ENCODE measurements at places on chromosomes 16 and 17.
A peak's percentile ranks its signal among the peaks of the same experiment; 100 is the strongest.

GRCh38 chr16:75099738-75100602 lies 16.6 kb downstream of the LDHD start:
- H3K36me3 ChIP-seq = peaks cover 4% of the 10 kb centered on the region
- no peaks in the 10 kb centered on the region for H3K27me3 ChIP-seq
- no peak overlapping the region for H3K4me3 ChIP-seq
- H3K27ac ChIP-seq = peak overlapping the region; percentile 68

GRCh38 chr17:49788478-49789242 lies at the start of gene KAT7:
TSS of gene KAT7 (plus strand) at chr17:49788681. CDS start at chr17:49788835, 154 bp downstream.
- H3K27me3 ChIP-seq = no peaks in the 10 kb centered on the region
- peak; percentile 99 for DNase-seq
- peaks cover 51% of the 10 kb centered on the region for H3K4me1 ChIP-seq
- peak within 1 kb of the TSS; percentile 95 for H3K27ac ChIP-seq

GRCh38 chr17:79341816-79342215 lies 267.2 kb downstream of the ENGASE start:
- peaks cover 27% of the 10 kb centered on the region for H3K27me3 ChIP-seq
- H3K36me3 ChIP-seq = no peaks in the 10 kb centered on the region
- no peak for DNase-seq

GRCh38 chr17:22435231-22435974 lies 743.1 kb downstream of the KCNJ18 start:
- no peaks in the 10 kb centered on the region for H3K4me1 ChIP-seq
- H3K36me3 ChIP-seq = no peaks in the 10 kb centered on the region
- H3K27ac ChIP-seq = no peak overlapping the region
- no peak overlapping the region for H3K4me3 ChIP-seq
- no peaks in the 10 kb centered on the region for H3K27me3 ChIP-seq

DNA sequence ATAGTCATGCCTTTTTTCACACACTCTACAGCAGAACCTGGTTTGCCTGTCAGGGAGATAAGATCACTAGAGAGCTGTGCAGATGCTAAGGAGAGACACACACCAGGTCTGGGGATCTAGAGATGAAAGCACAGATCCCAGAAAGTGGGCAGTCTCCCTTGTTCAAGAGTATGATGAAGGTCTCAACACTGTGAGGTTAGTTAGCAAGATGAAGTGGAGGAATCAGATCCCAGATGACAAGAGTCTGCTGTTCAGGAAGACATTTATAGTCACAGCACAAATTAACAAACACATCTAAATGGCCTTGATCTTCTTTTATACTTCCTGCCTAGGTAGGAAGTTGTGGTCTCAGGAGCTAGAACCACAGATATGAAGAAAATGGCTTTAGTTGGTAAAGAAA lies 23.4 kb upstream of the SKAP1 start:
- H3K4me1 ChIP-seq = peaks cover 58% of the 10 kb centered on the region
- peak overlapping the region; percentile 85 for H3K27ac ChIP-seq
- H3K36me3 ChIP-seq = no peaks in the 10 kb centered on the region
- DNase-seq = no peak

- H3K36me3 ChIP-seq = no peaks in the 10 kb centered on the region
- H3K27ac ChIP-seq = no peak overlapping the region
- H3K4me3 ChIP-seq = no peak overlapping the region
- no peaks in the 10 kb centered on the region for H3K4me1 ChIP-seq
Measured at GRCh38 chr16:80254970-80255369, 285.8 kb upstream of the DYNLRB2 start.

GRCh38 chr17:78937561-78937960 lies 12.4 kb upstream of the TIMP2 start:
- H3K27me3 ChIP-seq = no peaks in the 10 kb centered on the region
- H3K4me1 ChIP-seq = no peaks in the 10 kb centered on the region
- DNase-seq = no peak
- H3K27ac ChIP-seq = no peak overlapping the region
- H3K36me3 ChIP-seq = no peaks in the 10 kb centered on the region

- H3K27me3 ChIP-seq = no peaks in the 10 kb centered on the region
- DNase-seq = no peak
- H3K36me3 ChIP-seq = no peaks in the 10 kb centered on the region
- H3K4me1 ChIP-seq = no peaks in the 10 kb centered on the region
Measured at GRCh38 chr17:21094298-21094704, 32.5 kb upstream of the DHRS7B start.

DNA sequence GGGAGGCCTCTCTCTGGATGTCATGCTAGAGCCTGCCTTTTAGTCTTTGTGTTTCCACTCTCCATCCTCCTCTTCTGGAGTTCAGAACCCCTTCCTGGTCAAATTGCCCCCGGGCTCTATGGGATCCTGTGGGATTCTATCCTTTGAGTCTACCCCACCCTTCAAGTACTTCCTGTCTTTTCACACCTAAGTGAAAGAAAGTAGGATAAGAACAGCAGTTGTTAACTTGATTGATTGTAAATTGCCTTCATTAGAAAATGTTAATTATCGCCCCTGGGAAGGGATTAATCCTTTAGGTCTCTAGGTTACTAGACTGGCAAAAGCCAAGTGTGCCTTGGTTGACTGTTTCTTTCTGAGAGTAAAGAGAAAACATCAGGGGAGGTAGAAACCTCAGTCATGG lies 30.1 kb downstream of the PRKCB start:
- no peak overlapping the region for H3K4me3 ChIP-seq
- H3K27ac ChIP-seq = no peak overlapping the region
- DNase-seq = no peak
- H3K36me3 ChIP-seq = no peaks in the 10 kb centered on the region
- H3K27me3 ChIP-seq = no peaks in the 10 kb centered on the region

DNA sequence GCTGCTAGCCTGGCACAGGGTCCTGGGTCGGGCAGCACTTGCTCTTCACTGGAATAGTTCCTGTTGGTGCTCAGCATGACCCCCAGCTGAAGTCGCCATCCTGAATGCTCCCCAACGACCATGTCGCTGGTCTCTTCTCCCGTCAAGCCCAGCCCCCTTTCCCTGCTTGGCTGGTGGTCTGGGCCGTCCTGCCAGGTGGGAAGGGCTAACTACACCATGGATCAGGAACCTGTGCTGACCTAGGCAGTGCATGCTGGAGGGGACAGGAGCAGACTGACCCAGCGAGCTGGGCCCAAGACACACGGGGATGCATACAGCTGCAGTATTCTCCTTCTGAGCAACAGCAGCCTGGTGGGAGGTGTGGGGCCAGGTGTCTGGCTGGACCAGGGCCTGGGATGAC lies 9.2 kb upstream of the SREBF1 start:
- no peak overlapping the region for H3K27ac ChIP-seq
- H3K4me3 ChIP-seq = no peak overlapping the region
- DNase-seq = no peak
- H3K27me3 ChIP-seq = no peaks in the 10 kb centered on the region
- H3K4me1 ChIP-seq = peaks cover 44% of the 10 kb centered on the region
- no peaks in the 10 kb centered on the region for H3K36me3 ChIP-seq

GRCh38 chr17:49404906-49405305 lies 9.8 kb downstream of the PHB1 start:
- H3K36me3 ChIP-seq = peaks cover 61% of the 10 kb centered on the region
- H3K27me3 ChIP-seq = no peaks in the 10 kb centered on the region
- H3K4me3 ChIP-seq = no peak overlapping the region
- no peak overlapping the region for H3K27ac ChIP-seq
- peaks cover 13% of the 10 kb centered on the region for H3K4me1 ChIP-seq

DNA sequence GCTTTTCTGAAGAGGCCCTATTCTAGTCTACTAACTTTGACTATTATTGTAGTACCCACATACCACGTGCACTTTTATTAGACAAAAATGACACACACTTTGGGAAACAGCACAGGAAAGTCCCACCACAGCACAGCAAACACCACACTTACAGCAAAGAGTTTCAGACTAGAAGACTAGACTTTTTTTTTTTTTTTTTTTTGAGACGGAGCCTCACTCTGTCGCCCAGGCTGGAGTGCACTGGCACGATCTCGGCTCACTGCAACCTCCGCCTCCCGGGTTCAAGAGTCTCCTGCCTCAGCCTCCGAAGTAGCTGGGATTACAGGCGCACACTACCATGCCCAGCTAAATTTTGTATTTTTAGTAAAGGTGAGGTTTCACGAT lies 20.1 kb downstream of the YWHAE start:
- H3K4me3 ChIP-seq = peak overlapping the region; percentile 1
- H3K4me1 ChIP-seq = peaks cover 81% of the 10 kb centered on the region
- peaks cover 13% of the 10 kb centered on the region for H3K36me3 ChIP-seq
- DNase-seq = peak; percentile 72
- peak overlapping the region; percentile 80 for H3K27ac ChIP-seq

DNA sequence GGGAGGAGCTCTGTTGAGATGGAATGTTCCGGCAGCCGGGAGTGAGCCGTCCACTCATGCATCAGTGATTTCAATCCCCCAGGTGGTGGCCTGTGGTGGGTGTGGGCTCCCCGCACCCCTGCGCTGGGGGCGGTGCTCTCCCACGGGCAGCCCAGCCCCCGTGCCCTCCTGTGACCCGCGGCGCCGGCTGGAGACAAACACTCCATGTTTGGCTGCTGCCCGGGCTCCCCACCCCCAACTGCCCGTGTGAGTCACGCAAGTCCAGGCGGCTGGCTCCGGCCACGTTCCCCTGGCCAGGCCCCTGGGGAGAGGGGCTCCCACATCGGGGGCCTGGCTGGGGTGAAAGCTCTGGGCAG lies 29.4 kb downstream of the CACNA1H start:
- H3K4me1 ChIP-seq = no peaks in the 10 kb centered on the region
- no peak for DNase-seq
- no peak overlapping the region for H3K4me3 ChIP-seq

- no peaks in the 10 kb centered on the region for H3K36me3 ChIP-seq
- H3K4me1 ChIP-seq = peaks cover 3% of the 10 kb centered on the region
- H3K4me3 ChIP-seq = no peak overlapping the region
- DNase-seq = no peak
- no peaks in the 10 kb centered on the region for H3K27me3 ChIP-seq
- H3K27ac ChIP-seq = no peak overlapping the region
Measured at GRCh38 chr16:4247460-4247784, 5.5 kb upstream of the SRL start.

GRCh38 chr17:12637015-12637414 lies 28.7 kb upstream of the MYOCD start:
- H3K27me3 ChIP-seq = peaks cover 20% of the 10 kb centered on the region
- H3K4me3 ChIP-seq = no peak overlapping the region
- H3K4me1 ChIP-seq = no peaks in the 10 kb centered on the region
- H3K36me3 ChIP-seq = no peaks in the 10 kb centered on the region
- DNase-seq = no peak

GRCh38 chr17:42118545-42118944 lies 2.6 kb downstream of the KAT2A start:
- H3K4me1 ChIP-seq = peaks cover 28% of the 10 kb centered on the region
- DNase-seq = peak; percentile 71
- H3K36me3 ChIP-seq = peaks cover 39% of the 10 kb centered on the region
- peak overlapping the region; percentile 14 for H3K27ac ChIP-seq
- peak overlapping the region; percentile 10 for H3K4me3 ChIP-seq
- H3K27me3 ChIP-seq = no peaks in the 10 kb centered on the region

GRCh38 chr17:32142038-32142856 lies at the start of gene RHOT1:
TSS of gene RHOT1 (plus strand) at chr17:32142502. CDS start at chr17:32142693, 191 bp downstream.
- H3K27ac ChIP-seq = peak within 1 kb of the TSS; percentile 70
- H3K4me1 ChIP-seq = peaks cover 25% of the 10 kb centered on the region
- peaks cover 4% of the 10 kb centered on the region for H3K36me3 ChIP-seq
- H3K4me3 ChIP-seq = peak within 1 kb of the TSS; percentile 91
- no peaks in the 10 kb centered on the region for H3K27me3 ChIP-seq

- no peak overlapping the region for H3K4me3 ChIP-seq
- no peaks in the 10 kb centered on the region for H3K27me3 ChIP-seq
- DNase-seq = no peak
Measured at GRCh38 chr16:12679660-12680272, 123.9 kb downstream of the CPPED1 start.

GRCh38 chr17:74241431-74241830 lies 28.1 kb downstream of the TTYH2 start:
- no peak for DNase-seq
- H3K36me3 ChIP-seq = no peaks in the 10 kb centered on the region
- H3K27ac ChIP-seq = no peak overlapping the region
- no peak overlapping the region for H3K4me3 ChIP-seq

GRCh38 chr17:59814276-59814675 lies 78.5 kb downstream of the TUBD1 start:
- H3K4me1 ChIP-seq = peaks cover 6% of the 10 kb centered on the region
- H3K27ac ChIP-seq = no peak overlapping the region

DNA sequence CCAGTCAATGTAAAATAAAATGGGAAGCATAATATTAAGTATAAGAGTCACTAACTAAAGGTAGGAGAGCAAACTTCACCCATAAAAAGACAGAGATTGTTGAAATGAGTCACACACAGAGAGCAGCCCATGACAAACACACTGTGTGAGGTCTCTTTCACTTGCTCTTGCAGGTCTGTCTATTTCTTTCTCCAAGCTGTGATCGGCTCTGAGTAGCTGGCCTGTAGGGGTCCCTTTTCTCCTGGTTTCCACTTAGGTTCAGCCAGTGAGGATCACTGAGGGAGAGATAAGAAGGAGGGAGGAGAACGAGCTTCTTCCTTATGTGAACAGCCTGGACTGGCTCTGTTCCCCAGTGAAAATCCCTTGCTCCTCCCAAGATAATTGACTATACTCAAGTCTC lies 133.7 kb upstream of the HS3ST3A1 start:
- H3K4me1 ChIP-seq = no peaks in the 10 kb centered on the region
- no peak for DNase-seq
- H3K27ac ChIP-seq = no peak overlapping the region
- H3K27me3 ChIP-seq = peaks cover 2% of the 10 kb centered on the region
- no peaks in the 10 kb centered on the region for H3K36me3 ChIP-seq
- H3K4me3 ChIP-seq = no peak overlapping the region
